ENCODE measurements at places on chromosomes 1 and 21.

- peaks cover 27% of the 10 kb centered on the region for H3K4me1 ChIP-seq
- no peak for DNase-seq
Measured at GRCh38 chr1:67019600-67020136, 34.3 kb downstream of the SLC35D1 start.

DNA sequence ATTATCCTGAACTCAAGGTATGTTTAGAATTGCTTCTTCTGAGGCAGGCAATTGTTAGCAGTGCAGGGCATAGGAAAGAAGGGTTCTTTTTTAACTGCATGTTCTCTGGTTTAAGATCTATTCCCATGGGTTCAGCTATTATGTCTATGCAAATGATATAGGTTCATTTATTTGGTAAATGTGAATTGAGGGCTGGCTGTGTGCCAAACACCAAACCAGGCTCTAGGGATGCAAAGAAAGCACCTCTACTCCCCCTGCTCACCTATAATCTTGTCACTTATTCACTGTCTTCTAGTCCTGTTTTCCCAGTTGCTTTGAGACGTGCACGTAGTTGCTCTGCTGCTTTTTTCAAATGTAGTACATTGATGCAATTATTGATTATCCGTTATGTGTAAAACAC is 691 bp upstream of the KIFAP3 start:
- no peak overlapping the region for H3K4me3 ChIP-seq
- H3K4me1 ChIP-seq, result no peaks in the 10 kb centered on the region
- no peak for DNase-seq
- H3K27me3 ChIP-seq, result no peaks in the 10 kb centered on the region
- peak overlapping the region; percentile 87 for H3K27ac ChIP-seq
- peaks cover 3% of the 10 kb centered on the region for H3K36me3 ChIP-seq

- no peaks in the 10 kb centered on the region for H3K36me3 ChIP-seq
- DNase-seq, result peak; percentile 39
- H3K4me1 ChIP-seq, result no peaks in the 10 kb centered on the region
- H3K27ac ChIP-seq, result no peak overlapping the region
Measured at GRCh38 chr1:110262846-110263631, 52.9 kb downstream of the KCNC4 start.

- DNase-seq, result no peak
- H3K4me3 ChIP-seq, result no peak overlapping the region
- H3K4me1 ChIP-seq, result no peaks in the 10 kb centered on the region
- H3K27me3 ChIP-seq, result no peaks in the 10 kb centered on the region
- H3K36me3 ChIP-seq, result peaks cover 42% of the 10 kb centered on the region
- no peak overlapping the region for H3K27ac ChIP-seq
Measured at GRCh38 chr1:32786856-32787255, 30.3 kb downstream of the YARS1 start.

DNA sequence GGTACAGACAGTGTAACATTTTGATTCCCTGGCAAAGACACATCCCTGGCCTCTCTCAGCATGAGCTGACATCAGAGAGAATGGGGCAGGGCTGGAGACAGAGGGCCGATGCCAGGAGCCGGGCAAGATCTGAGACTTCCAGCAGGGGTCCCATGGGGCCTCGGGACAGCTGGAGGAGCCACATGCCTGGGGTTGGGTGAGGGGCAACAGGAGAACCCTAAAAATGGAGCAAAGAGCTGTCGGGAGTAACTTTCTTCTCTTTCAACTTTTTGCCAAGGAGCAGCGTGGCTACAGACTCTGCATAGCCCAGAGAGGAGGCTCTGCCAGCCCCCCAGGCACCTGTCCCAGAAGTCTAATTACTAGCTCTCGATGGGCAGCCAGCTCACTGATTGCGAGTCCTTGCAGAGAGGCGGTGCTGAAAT is 130.8 kb downstream of the LACTBL1 start:
- DNase-seq, result no peak
- no peak overlapping the region for H3K27ac ChIP-seq
- peaks cover 9% of the 10 kb centered on the region for H3K4me1 ChIP-seq
- H3K36me3 ChIP-seq, result no peaks in the 10 kb centered on the region

DNA sequence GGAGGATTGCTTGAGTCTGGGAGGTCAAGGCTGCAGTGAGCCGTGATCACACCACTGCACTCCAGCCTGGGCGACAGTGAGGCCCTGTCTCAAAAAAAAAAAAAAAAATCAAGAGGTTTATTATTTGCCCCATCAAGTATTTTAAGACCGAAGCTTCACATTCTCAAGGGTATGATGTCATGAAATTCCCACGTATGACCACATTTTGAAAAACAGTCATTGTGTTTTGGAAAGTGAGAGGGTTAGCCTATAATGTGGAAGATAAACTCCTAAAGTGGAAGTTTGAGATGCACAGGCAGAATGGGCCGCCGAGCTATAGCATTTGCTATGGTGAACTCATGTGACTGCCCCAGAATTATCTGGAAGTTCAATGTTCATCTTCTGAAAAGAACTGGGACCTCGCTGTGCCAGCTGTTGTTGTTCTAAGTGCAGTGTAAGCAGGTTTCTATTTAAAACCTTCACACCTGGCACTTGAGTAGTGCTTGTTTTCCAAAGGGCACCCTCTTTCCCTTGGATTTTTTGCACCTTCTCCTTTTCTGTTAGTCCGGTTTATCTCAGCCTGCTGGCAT is 96.9 kb upstream of the SLC25A33 start:
- no peaks in the 10 kb centered on the region for H3K27me3 ChIP-seq
- H3K27ac ChIP-seq, result peak overlapping the region; percentile 18
- no peak overlapping the region for H3K4me3 ChIP-seq
- no peaks in the 10 kb centered on the region for H3K36me3 ChIP-seq
- no peak for DNase-seq
